ENCODE measurements at places on chromosomes 2 and 18. TPM values are rescaled to one million over a fixed set of nuclear protein-coding genes. Genes with fewer than 3 reads are reported as not detected.
A peak's percentile ranks its signal among the peaks of the same experiment; 100 is the strongest.

- H3K27me3 ChIP-seq: no peaks in the 10 kb centered on the region
- peak; percentile 58 for DNase-seq
- H3K27ac ChIP-seq: no peak overlapping the region
- H3K36me3 ChIP-seq: no peaks in the 10 kb centered on the region
- peaks cover under 1% of the 10 kb centered on the region for H3K4me1 ChIP-seq
These were observed 132.5 kb upstream of the ID2 start for GRCh38 chr2:8549273-8549922.

GRCh38 chr2:235611349-235611748, 117.5 kb downstream of the AGAP1 start:
- H3K4me3 ChIP-seq: no peak overlapping the region
- no peaks in the 10 kb centered on the region for H3K27me3 ChIP-seq
- DNase-seq: no peak
- no peaks in the 10 kb centered on the region for H3K36me3 ChIP-seq
- no peak overlapping the region for H3K27ac ChIP-seq
- peaks cover 53% of the 10 kb centered on the region for H3K4me1 ChIP-seq

- DNase-seq: no peak
- H3K27ac ChIP-seq: peak overlapping the region; percentile 7
- no peak overlapping the region for H3K4me3 ChIP-seq
- no peaks in the 10 kb centered on the region for H3K27me3 ChIP-seq
- peaks cover 15% of the 10 kb centered on the region for H3K4me1 ChIP-seq
These were observed 34.2 kb downstream of the ROCK2 start for GRCh38 chr2:11310212-11310611.

DNA sequence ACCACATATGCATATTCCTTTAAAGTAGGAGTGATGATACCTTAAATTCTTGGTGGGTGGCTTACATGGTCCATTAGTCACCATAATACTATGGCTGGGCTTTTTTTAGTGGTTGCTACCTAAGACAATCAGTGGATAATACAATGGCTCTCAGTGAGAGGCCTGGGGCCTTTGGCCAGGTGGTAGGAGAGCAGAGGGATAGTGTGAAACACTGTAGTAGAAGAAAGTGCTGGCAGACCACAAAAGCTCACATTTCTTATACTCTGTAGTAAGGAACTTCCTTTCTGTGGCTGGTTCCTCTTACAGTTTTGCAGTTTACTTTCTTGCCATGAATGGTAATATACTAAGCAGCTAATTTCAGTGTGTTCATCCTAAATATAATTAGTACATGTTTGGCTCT, 583.5 kb downstream of the XIRP2 start:
- H3K27ac ChIP-seq: no peak overlapping the region
- H3K4me3 ChIP-seq: no peak overlapping the region
- H3K36me3 ChIP-seq: no peaks in the 10 kb centered on the region
- H3K4me1 ChIP-seq: no peaks in the 10 kb centered on the region
- DNase-seq: no peak

GRCh38 chr2:141601511-141602152, 529.2 kb downstream of the LRP1B start:
- no peak overlapping the region for H3K4me3 ChIP-seq
- no peaks in the 10 kb centered on the region for H3K36me3 ChIP-seq
- H3K27me3 ChIP-seq: no peaks in the 10 kb centered on the region
- DNase-seq: no peak

- H3K4me3 ChIP-seq: no peak overlapping the region
- H3K27ac ChIP-seq: no peak overlapping the region
These were observed 32.9 kb downstream of the SMAD7 start for GRCh38 chr18:48917579-48918517.

- DNase-seq: no peak
- peak overlapping the region; percentile 99 for H3K27ac ChIP-seq
- H3K27me3 ChIP-seq: no peaks in the 10 kb centered on the region
- peak overlapping the region; percentile 90 for H3K4me3 ChIP-seq
- peaks cover 52% of the 10 kb centered on the region for H3K4me1 ChIP-seq
These were observed 3.2 kb downstream of the CFLAR start for GRCh38 chr2:201118961-201119854.

GRCh38 chr2:129565551-129566109, 413.8 kb upstream of the RAB6C start:
- DNase-seq: no peak
- H3K27ac ChIP-seq: no peak overlapping the region
- no peaks in the 10 kb centered on the region for H3K36me3 ChIP-seq
- H3K27me3 ChIP-seq: no peaks in the 10 kb centered on the region

DNA sequence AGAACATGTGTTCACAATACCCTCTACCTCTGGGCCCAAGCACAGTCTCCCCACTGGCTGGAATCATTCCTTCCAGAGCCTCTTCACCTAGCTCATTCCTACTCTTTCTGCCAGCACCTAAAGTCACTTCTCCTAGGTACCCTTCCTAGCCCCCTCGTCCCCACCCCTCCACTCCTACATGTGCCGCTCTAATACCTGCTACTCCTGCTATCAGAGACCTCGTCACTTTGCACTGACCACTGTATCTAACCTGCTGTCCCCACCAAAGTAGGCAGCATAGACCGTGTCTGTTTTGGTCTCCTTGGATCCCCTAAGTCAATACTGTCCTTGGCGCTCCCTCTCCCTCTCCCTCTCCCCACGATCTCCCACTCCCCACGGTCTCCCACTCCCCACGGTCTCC, 53.2 kb upstream of the PKDCC start:
- H3K4me3 ChIP-seq: no peak overlapping the region
- peaks cover 28% of the 10 kb centered on the region for H3K27me3 ChIP-seq
- H3K4me1 ChIP-seq: no peaks in the 10 kb centered on the region
- no peak for DNase-seq
- no peak overlapping the region for H3K27ac ChIP-seq

DNA sequence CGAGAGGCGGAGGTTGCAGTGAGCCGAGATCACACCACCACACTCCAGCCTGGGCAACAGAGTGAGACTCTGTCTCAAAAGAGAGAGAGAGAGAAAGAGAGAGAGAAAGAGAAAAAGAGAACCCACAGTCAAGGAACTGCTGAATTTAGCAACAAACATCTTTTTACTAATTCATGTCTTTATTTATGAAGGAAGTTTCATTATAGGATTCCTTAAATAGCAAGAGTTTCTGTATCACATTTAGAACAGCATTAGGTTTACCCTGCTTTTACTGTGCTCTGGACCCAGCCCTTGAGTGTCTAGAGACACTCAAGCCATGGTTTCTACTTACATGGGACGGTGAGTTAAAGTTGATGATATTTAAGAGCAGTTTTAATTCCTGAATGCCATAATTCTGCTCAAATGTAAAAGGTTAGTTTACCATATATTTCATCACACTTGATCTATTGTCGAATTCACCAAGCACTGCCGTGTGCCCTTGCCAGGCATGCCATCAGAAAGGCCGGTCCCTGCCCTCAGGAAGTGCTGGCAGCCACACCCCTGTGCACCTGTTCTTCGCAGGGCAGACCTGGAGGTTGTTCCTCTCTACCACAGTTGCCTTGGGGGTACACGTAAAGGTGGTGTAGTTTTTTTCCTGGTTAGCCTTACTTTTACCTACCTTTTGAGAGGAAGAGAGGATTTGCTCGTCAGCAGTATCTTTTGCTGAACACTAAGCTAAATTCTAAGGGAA, 153.3 kb downstream of the LDLRAD4 start:
- no peaks in the 10 kb centered on the region for H3K27me3 ChIP-seq
- peaks cover 10% of the 10 kb centered on the region for H3K4me1 ChIP-seq
- H3K36me3 ChIP-seq: no peaks in the 10 kb centered on the region
- no peak overlapping the region for H3K27ac ChIP-seq
- no peak overlapping the region for H3K4me3 ChIP-seq

- no peaks in the 10 kb centered on the region for H3K4me1 ChIP-seq
- DNase-seq: no peak
- H3K27me3 ChIP-seq: no peaks in the 10 kb centered on the region
- H3K36me3 ChIP-seq: no peaks in the 10 kb centered on the region
These were observed 62.0 kb upstream of the TAF1B start for GRCh38 chr2:9781252-9781651.

DNA sequence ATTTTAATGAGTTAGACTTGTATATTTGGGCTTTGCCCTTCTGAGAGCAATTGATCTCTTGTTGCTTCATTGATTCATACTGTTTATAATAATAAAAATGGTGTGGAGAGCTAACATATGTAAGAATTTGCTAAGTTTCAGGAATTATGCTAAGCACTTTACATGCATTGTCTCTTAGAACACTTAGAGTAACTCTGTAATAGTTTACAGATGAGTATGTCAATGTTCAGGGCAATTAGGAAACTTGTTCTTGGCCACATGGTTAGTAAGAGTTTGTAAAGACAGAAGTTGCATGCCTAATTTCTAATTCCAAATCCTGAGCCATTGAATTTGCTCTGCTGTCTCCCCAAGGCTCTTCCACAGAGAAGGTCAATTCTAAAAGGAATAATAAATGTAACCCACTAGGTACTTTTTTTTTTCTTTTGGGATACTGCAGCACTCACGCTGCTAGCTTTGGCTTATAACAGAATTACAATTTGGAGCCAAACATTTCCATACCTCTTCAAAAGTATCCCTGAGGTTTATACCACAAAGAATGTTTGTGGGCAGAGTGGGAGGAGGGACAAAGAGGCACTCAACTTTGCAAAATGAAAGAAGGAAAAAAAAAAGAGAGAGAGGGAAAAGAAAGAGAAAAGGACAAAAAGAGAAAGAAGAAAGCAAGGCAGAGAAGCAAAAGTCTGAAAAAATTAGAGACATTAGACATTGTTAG, 232.4 kb downstream of the CALCRL start:
- H3K4me3 ChIP-seq: no peak overlapping the region
- H3K4me1 ChIP-seq: no peaks in the 10 kb centered on the region
- H3K36me3 ChIP-seq: no peaks in the 10 kb centered on the region
- H3K27me3 ChIP-seq: no peaks in the 10 kb centered on the region

- peaks cover 19% of the 10 kb centered on the region for H3K4me1 ChIP-seq
- peak overlapping the region; percentile 98 for H3K27ac ChIP-seq
- no peaks in the 10 kb centered on the region for H3K27me3 ChIP-seq
- DNase-seq: no peak
- H3K4me3 ChIP-seq: peak overlapping the region; percentile 98
These were observed 403 bp downstream of the PNO1 start for GRCh38 chr2:68158134-68158447.

DNA sequence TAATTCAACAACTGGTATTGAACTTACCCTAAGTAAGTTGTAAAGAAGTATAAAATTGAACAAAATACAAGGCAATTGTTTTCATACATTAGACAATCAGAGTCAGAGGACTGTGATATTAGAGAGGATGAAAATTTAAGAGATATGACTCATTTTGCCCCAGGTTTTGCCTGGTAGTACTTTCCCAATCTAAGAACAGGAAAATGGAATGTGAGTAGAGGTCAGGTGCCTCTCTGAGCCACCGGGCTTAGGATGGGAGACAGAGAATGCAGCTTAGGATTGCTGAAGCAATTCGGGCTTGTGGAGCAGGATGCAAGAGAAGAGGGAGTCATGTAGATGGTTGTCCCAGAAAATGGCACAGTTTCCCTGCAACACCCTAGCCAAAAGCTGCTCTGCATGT, 219.7 kb upstream of the CHST9 start:
- no peaks in the 10 kb centered on the region for H3K27me3 ChIP-seq
- no peak overlapping the region for H3K27ac ChIP-seq
- DNase-seq: no peak
- H3K4me3 ChIP-seq: no peak overlapping the region

Gene C1QL2
- not detected for total RNA-seq

Gene ACTG2
- total RNA-seq: 0.72 TPM

Gene RTP5
- not detected for total RNA-seq

Gene RAB6D
- under 0.01 TPM for total RNA-seq

Gene SAG
- total RNA-seq: not detected

Gene ST8SIA3
- total RNA-seq: not detected

Gene MPP4
- 2.1 TPM for total RNA-seq

Gene CYTIP
- 1.4 TPM for total RNA-seq

Gene UGT1A10
- not detected for total RNA-seq

Gene MGAT4A
- 0.36 TPM for total RNA-seq

Measured in osteoblast (primary cell).